ENCODE measurements at places on chromosomes 5 and 9.

- DNase-seq = no peak
Measured at GRCh38 chr9:137516144-137516917, 33.9 kb downstream of the PNPLA7 start.

DNA sequence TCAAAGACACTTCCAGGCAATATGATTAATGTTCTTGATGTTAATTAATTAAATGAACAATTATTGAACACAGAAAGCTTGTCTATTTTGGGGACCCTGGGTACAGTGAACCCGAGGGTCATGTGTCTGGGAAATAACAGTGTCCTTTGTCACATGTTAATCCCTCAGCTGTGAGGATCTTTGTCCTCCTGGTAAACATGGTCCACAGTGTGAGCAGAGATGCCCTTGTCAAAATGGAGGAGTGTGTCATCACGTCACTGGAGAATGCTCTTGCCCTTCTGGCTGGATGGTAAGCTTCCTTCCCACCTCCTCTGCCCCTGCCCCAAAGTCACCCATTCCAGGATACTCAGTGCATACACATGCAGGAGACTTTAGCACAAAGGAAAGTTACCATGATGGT lies 107.9 kb downstream of the MEGF10 start:
- DNase-seq = no peak

DNA sequence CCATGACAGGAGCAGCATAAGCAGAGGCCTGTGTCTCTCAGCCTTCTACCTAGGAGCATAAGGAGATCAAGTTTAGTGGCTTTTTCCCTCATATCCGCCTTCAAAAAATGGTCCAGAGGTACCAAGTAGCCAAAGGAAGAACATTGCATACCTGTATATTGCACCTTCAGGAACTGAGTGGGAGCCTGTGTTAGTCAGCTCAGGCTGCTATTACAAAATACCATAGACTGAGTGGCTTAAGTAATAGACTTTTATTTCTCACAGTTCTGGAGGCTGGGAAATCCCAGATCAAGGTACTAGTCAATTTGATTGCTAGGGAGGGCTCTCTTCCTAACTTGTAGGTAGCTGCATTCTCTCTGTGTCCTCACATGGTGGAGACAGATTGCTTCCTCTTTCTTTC lies 597.4 kb upstream of the PTGER4 start:
- DNase-seq = no peak

- DNase-seq = no peak
Measured at GRCh38 chr5:14039576-14039975, 95.1 kb upstream of the DNAH5 start.

DNA sequence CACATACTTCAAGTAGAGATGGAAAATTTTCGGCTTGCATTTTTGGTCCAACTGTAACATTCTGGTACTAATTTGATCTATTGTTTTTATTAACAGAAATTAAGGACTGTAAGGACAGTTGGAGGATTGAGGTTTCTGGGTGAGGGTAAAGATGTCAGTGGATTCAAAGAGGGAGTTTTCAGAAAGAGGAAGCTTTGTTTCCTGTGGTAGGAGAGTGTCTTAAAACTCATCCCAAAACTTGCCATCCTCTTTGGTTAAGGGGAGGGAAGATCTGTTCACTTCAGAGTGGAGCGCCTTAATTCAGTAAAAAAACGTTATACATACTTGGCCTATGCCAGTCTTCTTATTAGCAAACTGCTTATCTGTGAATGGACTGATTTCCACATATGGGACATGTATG lies 13.8 kb downstream of the CNTRL start:
- DNase-seq = no peak

DNA sequence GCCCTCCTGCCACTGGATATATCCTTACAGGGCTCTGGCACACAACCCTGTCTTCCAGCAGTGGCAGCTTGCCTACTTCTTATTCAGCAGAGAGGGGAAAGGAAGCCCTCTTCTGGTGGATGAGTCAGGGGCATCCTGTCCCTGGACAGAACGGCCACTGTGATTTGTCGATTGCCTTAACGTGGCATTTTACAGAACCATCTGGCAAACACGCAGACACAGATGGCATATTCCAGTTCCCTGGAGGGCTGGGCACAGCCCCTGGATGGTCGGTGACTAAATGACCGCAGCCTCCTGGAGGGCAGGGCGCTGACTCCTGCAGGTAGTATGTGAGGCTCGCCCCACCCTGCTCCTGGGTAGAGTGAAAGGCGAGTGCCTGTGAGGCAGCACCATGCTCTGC lies 62.1 kb downstream of the DCP2 start:
- no peak for DNase-seq

Measured in astrocyte of the cerebellum (primary cell).